CD4-positive, alpha-beta T cell treated with Interleukin-21 for 1 hour (primary cell): ENCODE measurements at places on chromosomes 12 and 14.

- no peak for DNase-seq
Observed at GRCh38 chr12:106757623-106758348, 16.7 kb upstream of the RIC8B start.

DNA sequence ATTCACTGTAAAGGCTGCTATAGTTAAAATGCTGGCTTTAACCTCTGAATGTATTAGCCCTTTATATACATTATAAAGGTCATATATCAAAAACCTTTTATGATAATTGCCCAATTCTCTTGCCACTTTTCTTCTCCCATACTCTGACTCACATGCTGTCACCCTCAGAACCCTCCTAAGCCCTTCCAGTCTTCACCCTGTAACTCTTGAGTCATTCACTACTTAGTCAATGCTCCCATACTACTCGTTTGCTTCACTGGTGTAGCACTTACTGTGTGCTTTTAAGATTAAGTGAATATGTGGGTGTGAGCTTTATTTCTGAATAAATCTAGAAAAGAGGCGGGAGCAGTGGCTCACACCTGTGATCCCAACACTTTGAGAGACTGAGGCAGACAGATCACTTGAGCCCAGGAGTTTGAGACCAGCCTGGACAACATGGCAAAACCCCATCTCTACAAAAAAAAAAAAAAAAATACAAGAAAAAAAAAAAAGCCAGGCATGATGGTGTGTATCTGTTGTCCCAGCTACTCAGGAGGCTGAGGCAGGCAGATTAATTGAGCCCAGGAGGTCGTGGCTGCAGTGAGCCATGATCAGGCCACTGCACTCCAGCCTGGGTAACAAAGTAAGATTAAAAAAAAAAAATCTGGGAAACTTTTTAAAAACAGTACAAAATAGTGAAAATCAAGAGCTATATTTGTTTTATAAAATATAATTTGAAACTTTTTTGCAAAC is 37.6 kb downstream of the SPATA7 start:
- no peak for DNase-seq

DNA sequence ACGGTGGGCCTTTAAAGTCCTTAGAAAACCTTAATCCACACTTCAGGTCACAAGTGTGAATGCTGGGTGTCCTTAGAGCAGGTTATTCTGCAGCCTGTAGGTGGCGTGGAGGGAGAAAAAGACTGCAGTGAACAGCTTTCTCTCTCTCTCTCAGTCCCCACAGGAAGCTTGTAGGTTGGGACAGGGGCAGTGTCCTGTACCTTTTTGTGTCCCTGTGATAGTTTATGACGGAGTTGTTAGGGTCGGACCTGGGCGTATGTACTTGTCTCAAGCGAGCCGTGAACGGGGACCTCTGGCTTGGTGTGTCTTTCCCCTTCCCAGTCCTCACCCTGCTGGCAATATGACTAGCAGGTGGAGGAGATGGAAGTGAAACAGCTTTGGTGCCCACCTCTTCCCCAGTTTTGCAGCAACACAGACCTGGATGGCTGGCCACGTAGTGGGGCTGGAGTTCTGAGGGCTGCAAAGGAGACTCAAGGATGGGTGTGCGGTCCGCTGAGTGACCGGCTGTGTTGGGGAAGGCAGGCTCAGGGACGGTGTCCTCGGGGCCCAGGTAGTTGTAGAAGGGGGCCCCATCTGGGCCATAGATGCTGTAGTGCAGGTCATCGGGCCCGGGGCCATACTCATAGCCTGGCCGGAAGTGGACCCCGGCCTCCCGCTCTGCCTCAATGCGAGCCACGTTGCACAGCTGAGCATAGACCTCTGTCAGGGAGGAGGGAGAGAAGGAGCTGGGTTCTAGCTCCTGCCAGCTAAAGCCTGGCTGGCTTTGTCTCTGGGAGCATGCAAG is 8.9 kb downstream of the ISCA2 start:
- no peak for DNase-seq

- peak; percentile 16 for DNase-seq
Observed at GRCh38 chr12:125330645-125331341, 265.6 kb downstream of the AACS start.

GRCh38 chr14:89427426-89428172 is 10.6 kb upstream of the FOXN3 start:
- DNase-seq: no peak

GRCh38 chr12:121132601-121133481 is at the start of gene P2RX7:
Gene P2RX7, plus strand, starts transcription at chr12:121132876. Its CDS starts 95 bp downstream, at chr12:121132971.
- peak; percentile 55 for DNase-seq

GRCh38 chr14:33165144-33165925 is 226.7 kb downstream of the NPAS3 start:
- no peak for DNase-seq

GRCh38 chr12:115213538-115214016 is 529.6 kb upstream of the TBX3 start:
- DNase-seq: no peak

DNA sequence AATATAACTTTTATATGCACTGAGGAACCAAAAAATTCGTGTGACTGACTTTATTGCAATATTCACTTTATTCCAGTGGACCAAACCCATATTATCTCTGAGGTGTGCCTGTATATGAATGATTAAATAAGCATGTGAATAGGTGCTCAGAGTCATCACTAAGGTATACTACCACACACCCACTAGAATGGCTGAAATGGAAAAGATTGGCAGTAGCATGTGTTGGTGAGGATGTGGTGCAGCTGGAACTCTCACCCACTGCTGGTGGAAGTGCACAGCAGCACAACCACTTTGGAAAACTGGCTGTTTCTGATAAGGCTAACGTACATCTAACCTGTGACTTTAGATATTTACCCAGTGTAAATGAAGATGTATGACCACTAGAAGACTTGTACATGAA is 36.8 kb downstream of the GOLGA5 start:
- no peak for DNase-seq

DNA sequence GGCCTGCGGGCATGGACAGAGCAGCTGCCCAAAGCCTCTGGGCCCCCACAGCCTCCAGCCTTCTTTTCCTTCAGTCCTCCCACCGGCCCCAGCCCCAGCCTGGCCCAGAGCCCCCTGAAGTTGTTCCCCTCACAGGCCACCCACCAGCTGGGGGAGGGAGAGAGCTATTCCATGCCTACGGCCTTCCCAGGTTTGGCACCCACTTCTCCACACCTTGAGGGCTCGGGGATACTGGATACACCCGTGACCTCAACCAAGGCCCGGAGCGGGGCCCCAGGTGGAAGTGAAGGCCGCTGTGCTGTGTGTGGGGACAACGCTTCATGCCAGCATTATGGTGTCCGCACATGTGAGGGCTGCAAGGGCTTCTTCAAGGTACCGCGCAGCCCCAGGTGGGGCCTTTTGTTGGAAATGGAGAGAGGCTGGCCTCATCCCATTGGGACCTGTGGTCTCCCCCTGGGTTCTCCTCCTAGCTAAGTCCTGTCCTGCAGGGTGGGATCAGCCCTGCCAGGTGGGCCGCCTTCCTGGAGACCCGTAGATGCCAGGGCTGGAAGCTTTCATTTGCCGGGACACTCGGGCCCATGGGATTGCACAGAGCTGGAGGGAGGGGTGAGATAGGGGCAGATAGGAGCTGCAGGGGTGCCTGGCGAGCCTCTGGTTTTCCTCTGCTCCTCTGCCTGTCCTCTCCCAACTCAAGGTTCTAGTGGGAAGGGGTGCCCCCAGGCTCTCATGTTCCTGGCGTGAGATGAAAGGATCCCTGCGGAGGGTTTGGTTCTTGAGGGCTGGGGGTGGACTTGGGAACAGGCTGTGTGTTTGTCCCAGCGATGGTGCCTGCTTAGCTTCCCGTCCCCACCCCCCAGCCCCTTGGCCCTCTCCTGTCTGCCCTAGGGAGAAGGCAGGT is 3.8 kb downstream of the NR4A1 start:
- peak; percentile 26 for DNase-seq

- DNase-seq: no peak
Observed at GRCh38 chr12:18470251-18470650, 208.9 kb downstream of the PIK3C2G start.

DNA sequence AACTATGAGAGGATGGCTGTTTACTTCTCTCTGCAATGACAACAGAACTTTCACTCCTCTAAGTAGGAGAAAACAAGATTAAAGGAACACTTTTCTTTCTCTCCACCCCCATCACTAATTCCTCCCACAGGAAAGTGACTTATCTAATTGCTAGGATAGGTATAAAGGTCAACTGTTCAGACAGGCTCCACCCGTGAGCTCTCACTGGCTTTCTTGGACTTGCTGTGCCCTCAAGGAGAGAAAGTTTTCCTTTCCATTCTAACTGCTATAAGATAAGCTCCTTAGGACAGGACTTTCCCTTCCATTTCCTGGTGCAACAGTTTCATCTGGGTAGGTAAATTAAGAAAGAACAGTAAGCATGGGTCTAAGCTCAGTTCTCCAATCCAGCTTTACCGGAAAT is 4.8 kb downstream of the SLC41A2 start:
- no peak for DNase-seq

DNA sequence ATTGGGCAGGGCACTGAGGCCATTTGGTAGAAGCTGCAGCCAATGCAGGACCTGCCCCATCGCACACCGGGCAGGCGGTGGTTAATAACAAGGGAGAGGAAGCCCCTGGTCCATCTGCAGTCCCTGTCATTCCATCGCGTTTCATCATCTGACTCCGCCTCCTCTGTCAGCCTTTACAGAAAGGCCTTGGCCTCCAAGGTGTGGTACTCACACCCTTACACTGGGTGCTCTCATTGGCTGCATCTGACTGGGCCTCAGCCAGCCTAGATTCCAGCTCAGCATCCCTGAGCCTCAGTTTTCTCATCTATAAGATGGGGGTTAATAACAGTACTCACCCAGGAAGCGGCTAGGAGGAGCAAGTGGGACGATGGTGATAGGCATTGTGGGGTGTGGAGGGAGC is 14.7 kb upstream of the HHIPL1 start:
- DNase-seq: no peak

DNA sequence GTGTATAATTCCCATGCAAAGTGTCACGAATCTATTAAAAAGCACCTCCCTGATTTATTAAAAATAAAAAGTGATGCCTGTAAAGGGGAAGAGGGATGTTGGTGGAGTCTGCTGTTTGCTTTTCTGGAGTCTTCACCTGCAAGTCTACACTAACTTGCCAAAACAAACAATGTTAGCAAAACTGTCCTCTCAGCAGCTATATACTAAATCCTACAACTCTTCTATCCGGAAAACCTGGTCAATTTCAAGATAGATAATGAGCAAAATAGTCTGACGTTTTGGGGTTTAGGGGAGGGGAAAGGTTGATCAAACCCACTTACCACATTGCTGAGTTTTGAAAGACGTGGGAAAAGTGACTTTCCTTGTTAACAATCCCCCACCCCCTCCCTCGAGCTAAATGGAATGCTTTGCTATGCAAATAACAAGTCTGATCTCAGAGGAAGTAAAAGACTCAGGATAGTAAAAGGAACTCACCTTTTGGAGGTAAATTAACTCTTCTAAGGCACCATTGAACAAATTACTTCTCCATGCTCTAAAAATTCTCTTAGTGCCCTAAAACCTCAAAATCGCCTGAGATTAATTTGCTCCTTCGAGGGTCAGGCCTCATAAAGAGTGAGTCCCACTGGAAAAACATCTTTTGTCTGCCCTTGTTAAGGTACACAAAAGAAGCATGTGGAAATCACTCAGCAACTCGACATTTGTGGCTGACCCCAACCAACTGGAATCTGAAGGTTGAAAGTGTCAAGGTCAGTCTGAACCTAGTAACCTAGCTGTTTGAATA is 13.5 kb downstream of the BMP4 start:
- no peak for DNase-seq

- no peak for DNase-seq
Observed at GRCh38 chr14:90511795-90512328, 115.0 kb downstream of the CALM1 start.

GRCh38 chr14:53670701-53671100 is 285.9 kb downstream of the BMP4 start:
- no peak for DNase-seq

- DNase-seq: no peak
Observed at GRCh38 chr12:93201990-93202389, 175.7 kb upstream of the NUDT4 start.

DNA sequence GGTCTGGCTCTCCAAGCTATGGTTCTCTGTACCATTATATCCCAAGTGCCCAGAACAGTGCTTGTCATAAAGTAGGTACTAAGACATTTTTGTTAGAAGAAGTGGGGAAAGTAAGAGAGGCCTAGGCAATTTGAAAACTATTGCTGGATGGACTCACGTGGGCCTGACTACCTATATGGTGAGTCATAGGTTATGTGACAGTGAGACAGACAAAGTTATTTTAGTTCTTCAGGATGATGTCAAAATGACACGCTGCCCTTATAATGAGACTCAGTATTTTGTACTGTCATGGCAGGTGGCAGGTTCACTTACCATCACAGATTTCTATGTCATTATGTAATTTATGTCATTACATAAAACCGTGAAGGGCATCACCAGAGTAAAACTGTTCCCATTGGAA is 53.1 kb downstream of the PARP11 start:
- DNase-seq: no peak
